ENCODE measurements at places on chromosomes 3 and 15.
A peak's percentile ranks its signal among the peaks of the same experiment; 100 is the strongest.

GRCh38 chr15:73982222-73982962, 9.7 kb downstream of the STOML1 start:
- no peaks in the 10 kb centered on the region for H3K27me3 ChIP-seq
- DNase-seq, result no peak
- H3K27ac ChIP-seq, result peak overlapping the region; percentile 52
- H3K4me3 ChIP-seq, result no peak overlapping the region

DNA sequence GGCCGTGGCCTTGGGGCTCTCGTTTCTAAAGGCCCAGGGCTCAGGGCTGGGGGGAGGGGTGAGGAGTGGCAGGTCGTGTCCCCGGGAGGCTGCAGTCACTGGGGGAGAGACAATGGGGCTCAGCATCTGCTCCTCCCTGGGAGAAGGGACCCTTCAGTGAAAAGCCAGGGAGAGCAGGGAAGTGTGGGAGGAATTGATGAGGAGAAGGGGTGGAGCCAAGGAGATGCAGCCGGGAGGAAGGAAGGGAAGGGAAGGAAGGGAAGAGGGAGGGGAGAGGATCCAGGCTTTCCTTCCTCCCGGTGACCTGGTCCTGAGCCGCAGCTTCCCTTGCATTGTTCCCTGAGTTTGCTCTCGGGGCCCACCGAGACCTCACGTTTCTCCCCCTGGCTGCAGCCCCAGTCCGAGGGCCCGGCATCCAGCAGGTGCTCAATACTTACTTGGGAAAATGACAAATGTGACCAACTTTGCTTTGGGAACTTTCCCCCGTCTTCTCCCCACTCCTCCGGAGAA, 1.4 kb upstream of the ZNF710 start:
- H3K27ac ChIP-seq, result peak overlapping the region; percentile 68
- H3K27me3 ChIP-seq, result no peaks in the 10 kb centered on the region
- H3K4me3 ChIP-seq, result peak overlapping the region; percentile 66
- H3K36me3 ChIP-seq, result no peaks in the 10 kb centered on the region

GRCh38 chr15:96888764-96889163, 558.3 kb downstream of the NR2F2 start:
- no peaks in the 10 kb centered on the region for H3K27me3 ChIP-seq
- no peak for DNase-seq
- H3K4me1 ChIP-seq, result no peaks in the 10 kb centered on the region
- no peak overlapping the region for H3K4me3 ChIP-seq

DNA sequence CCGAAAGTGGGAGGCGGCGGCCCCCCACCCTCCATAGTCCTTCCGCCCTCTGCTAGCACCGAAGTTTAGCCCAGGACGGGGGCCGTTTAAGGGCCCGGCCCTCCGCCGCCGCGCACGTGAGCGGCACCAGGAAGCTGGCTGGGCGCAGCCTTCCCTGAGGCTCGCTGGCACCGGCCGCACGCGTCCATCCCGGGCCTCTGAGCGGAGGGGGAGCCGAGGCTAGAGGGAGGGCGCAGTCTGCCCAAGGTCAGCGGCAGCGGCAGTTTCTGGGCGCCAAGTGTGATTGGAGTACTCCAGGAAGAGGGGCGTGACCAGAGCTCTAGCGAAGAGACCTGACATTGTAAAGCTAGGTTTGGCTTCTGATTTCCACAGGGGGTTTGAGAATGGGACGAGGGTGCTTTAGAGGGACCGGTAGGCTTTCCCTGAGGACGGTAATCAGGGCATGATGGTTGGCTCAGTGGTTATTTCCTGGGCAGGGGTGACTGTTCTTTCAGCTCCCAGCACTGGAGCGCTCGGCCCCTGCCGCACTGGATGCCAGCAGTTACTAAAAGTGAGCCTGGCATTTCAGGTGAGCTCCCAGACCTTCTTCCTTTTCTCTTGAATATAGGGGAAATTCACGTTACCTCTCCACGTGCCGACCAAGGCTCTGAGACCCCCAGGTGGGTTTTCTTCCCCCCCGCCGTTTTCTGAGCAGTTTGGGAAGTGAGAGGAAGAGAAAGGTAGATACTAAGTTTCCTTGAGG, 853 bp downstream of the TEX264 start:
- H3K4me1 ChIP-seq, result peaks cover 17% of the 10 kb centered on the region
- peak overlapping the region; percentile 92 for H3K4me3 ChIP-seq
- no peaks in the 10 kb centered on the region for H3K27me3 ChIP-seq
- peak; percentile 27 for DNase-seq

DNA sequence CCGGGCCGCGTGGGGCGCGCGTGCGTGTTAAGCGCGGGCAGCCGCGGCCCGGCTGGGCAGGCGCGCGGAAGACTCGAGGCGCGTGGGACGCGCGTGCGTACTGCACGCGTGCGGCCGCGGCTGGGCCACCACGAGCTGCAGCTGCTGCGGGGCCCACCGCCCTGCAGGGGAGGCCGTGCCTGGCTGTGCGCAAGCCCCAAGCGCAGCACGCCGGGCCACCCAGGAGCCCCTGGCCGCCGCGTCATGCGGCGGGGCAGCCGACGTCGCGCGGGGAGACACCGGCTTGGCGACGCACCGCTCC, 590 bp upstream of the TRIM71 start:
- no peak overlapping the region for H3K4me3 ChIP-seq
- no peak overlapping the region for H3K27ac ChIP-seq
- no peaks in the 10 kb centered on the region for H3K27me3 ChIP-seq
- no peaks in the 10 kb centered on the region for H3K36me3 ChIP-seq
- no peaks in the 10 kb centered on the region for H3K4me1 ChIP-seq

GRCh38 chr3:4044619-4045018, 245.4 kb downstream of the LRRN1 start:
- H3K36me3 ChIP-seq, result no peaks in the 10 kb centered on the region
- H3K27me3 ChIP-seq, result no peaks in the 10 kb centered on the region
- H3K4me1 ChIP-seq, result no peaks in the 10 kb centered on the region
- no peak overlapping the region for H3K4me3 ChIP-seq
- no peak for DNase-seq
- H3K27ac ChIP-seq, result no peak overlapping the region

GRCh38 chr15:40149339-40149738, 11.5 kb upstream of the BUB1B start:
- H3K27ac ChIP-seq, result no peak overlapping the region
- H3K36me3 ChIP-seq, result no peaks in the 10 kb centered on the region
- H3K27me3 ChIP-seq, result no peaks in the 10 kb centered on the region
- H3K4me1 ChIP-seq, result peaks cover 32% of the 10 kb centered on the region
- no peak overlapping the region for H3K4me3 ChIP-seq

DNA sequence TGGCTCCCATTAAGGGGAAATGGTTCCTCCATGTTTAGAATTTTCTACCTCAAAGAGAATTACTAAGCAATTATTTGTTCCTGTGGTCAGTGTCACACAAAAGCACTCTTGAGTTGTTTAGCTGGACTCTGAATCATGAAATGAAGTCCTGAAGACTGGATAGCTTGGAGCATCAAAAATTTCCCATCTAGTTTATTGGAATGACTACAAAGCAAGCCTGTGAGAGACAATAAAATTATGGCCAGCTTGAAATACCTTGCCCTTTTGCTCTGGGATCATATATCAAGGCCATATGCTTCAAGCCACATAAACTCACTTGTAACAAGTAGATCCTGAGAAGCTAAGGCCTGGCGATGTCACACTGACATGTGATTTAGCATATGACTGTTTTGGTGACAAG, 292.3 kb downstream of the TIGIT start:
- H3K4me1 ChIP-seq, result peaks cover 31% of the 10 kb centered on the region
- no peaks in the 10 kb centered on the region for H3K27me3 ChIP-seq
- H3K36me3 ChIP-seq, result peaks cover 15% of the 10 kb centered on the region
- peak overlapping the region; percentile 54 for H3K27ac ChIP-seq

- no peaks in the 10 kb centered on the region for H3K4me1 ChIP-seq
- no peaks in the 10 kb centered on the region for H3K36me3 ChIP-seq
These were observed 10.9 kb downstream of the LRRFIP2 start for GRCh38 chr3:37163262-37164015.

DNA sequence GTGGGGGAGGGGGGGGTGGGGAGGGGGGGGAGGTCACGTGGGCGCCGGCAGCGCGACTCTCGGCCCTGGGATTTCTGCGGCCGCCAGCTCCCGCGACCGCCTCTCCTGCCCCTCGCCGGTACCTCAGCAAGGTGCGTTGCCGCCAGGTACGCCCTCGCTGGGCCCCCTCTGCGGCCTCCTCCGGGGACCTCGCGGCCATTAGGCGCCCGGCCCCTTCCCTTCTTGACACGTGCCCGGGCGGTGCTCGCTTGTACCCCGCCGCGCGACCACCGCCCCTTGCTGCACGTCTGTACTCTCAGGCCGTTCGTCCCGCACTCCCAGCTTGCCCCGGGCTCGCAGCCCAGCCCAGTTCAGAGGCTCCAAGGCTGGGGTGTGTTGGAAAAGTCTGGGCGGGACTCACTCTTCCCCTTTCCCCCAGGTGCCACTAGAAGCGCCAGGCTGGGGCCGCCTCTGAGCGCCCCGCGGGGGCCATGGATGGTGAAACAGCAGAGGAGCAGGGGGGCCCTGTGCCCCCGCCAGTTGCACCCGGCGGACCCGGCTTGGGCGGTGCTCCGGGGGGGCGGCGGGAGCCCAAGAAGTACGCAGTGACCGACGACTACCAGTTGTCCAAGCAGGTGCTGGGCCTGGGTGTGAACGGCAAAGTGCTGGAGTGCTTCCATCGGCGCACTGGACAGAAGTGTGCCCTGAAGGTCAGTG, at the start of gene MAPKAPK3:
TSS of gene MAPKAPK3 (plus strand) at position 56 of the 696 bp plus-strand sequence. CDS start at position 471, 415 bp downstream.
- peak within 1 kb of the TSS; percentile 77 for H3K4me3 ChIP-seq
- H3K4me1 ChIP-seq, result peaks cover 15% of the 10 kb centered on the region
- no peak for DNase-seq
- H3K36me3 ChIP-seq, result peaks cover 7% of the 10 kb centered on the region
- H3K27me3 ChIP-seq, result no peaks in the 10 kb centered on the region
- peak within 1 kb of the TSS; percentile 93 for H3K27ac ChIP-seq

DNA sequence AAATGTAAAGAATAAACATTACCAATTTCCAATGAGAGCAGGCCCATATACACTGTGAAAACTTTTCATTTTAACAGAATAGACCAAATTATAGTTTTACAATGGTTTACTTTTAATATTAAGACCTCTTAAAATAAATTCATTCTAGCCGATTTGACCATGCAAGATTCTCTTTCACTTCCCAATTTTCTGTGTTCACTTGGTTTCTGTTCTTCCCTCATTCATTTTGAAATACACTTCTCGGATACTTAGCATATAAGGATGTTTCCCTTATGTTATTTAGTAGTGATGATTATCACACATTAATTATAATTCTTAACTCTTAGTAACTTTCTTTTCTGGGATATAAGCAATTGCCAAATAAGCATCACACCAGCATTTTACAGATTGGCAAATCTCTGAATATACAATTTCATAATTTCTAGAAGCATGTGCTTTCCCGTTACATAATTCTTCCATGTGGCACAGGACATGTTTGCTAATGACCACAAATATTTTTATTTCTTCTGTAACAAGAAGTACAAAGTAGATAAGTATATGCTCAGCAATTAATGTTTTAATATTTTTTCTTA, 13.9 kb downstream of the OR5H15 start:
- DNase-seq, result no peak
- no peaks in the 10 kb centered on the region for H3K4me1 ChIP-seq
- H3K27me3 ChIP-seq, result no peaks in the 10 kb centered on the region
- H3K27ac ChIP-seq, result no peak overlapping the region
- no peak overlapping the region for H3K4me3 ChIP-seq

DNA sequence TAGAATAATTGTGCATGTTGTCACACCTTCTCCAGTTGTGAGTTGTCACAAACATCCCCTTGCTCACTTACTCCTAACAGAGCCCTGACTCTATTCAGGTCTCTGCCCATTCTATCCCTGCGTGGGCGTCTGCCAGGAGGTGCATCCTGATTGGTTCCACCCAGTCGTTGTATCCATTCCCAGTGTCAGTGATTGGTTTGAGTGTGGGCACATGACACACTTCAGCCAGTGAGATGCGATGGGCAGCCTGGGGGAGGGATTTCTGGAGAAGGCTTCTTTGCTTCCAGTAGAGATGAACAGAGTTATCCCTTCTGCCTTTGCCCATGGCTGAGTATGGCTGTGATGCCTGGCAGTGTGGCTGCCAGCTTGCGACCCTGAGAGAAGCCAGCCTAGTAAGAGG, 18.7 kb downstream of the PXYLP1 start:
- no peak for DNase-seq
- H3K4me3 ChIP-seq, result no peak overlapping the region
- H3K27me3 ChIP-seq, result no peaks in the 10 kb centered on the region
- no peak overlapping the region for H3K27ac ChIP-seq

DNA sequence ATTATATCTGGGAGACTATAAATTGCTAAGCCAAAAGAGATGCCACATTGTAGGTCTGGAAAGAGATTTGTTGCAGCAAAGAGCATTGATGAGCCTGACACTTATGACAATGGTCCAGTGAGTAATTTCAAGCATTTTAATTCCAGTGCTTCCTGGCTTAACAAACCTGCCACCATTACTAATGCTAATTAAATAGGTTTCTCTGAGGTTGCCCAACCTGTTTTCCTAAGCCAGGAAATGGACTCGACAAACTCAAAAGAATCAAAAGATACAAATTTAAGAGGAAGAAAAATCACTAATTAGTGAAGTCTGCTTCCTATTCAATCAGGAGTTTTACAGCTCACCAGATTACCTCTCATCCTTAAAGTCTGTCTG, 36.7 kb upstream of the CTDSPL start:
- peaks cover 54% of the 10 kb centered on the region for H3K27me3 ChIP-seq
- no peak for DNase-seq
- H3K36me3 ChIP-seq, result no peaks in the 10 kb centered on the region
- H3K4me3 ChIP-seq, result no peak overlapping the region
